ENCODE measurements at places on chromosomes 13 and 19.

GRCh38 chr19:55703790-55704215, 28.8 kb downstream of the EPN1 start:
- DNase-seq, result peak; percentile 36

GRCh38 chr19:4487572-4487971, 15.5 kb downstream of the HDGFL2 start:
- no peak for DNase-seq

GRCh38 chr13:30466358-30466714, 600 bp upstream of the HMGB1 start:
- peak; percentile 74 for DNase-seq

GRCh38 chr13:51033421-51034185, 77.5 kb downstream of the C13orf42 start:
- no peak for DNase-seq

- DNase-seq, result no peak
These were observed 32.9 kb downstream of the FLT3 start for GRCh38 chr13:28067491-28067890.

GRCh38 chr13:65679240-65679639, 1550.9 kb downstream of the PCDH9 start:
- DNase-seq, result no peak

DNA sequence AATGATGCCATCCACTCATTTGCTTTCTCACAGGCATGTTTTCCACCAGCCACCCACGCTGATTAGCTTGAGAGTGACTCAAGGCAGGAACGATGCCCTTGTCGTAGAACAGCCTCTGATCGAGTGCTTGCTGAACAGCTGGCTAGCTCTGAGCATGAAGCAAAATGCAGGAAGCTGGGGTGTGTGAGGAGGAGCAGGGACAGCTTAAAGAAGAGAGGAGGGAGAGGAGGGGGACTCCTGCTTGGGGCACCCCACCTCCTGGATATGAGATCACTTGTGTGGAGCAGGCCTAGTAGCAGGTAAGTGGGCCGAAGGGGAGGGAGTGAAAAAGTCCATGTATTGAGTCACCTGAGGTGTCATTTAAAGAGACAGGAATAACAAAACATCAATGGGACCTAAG, 48.8 kb downstream of the IRS2 start:
- peak; percentile 47 for DNase-seq

GRCh38 chr13:102913914-102914313, 68.1 kb downstream of the ERCC5 start:
- DNase-seq, result peak; percentile 66

GRCh38 chr13:79405501-79405830, 589 bp downstream of the RBM26 start:
- DNase-seq, result no peak

GRCh38 chr19:45646345-45646698, 7.1 kb upstream of the EML2 start:
- DNase-seq, result no peak

Data from kidney tubule cell (primary cell).